Activated CD4-positive, alpha-beta T cell treated with anti-CD3 and anti-CD28 coated beads, Interleukin-2, amount 10 ng/mL, durations not matched to agents 24 days and 14 days (primary cell): ENCODE measurements at places on chromosomes 11 and 22. TPM values are rescaled to one million over a fixed set of nuclear protein-coding genes. Genes with fewer than 3 reads are reported as not detected.

The CCDC87 gene
- total RNA-seq, result 0.19 and 0.21 TPM in 2 replicates

The SLC25A18 gene
- not detected in 2 replicates for total RNA-seq

The IGSF22 gene
- total RNA-seq, result 0.31 TPM in 1 of 2 replicates, not detected in the other

The ROBO4 gene
- total RNA-seq, result not detected in 2 replicates

The FOLR1 gene
- total RNA-seq, result not detected in 2 replicates

The DCDC1 gene
- total RNA-seq, result not detected in 2 replicates

The SCGB1C1 gene
- not detected in 2 replicates for total RNA-seq

The RFPL3 gene
- not detected in 2 replicates for total RNA-seq

The PGM2L1 gene
- total RNA-seq, result 4.7 and 4.9 TPM in 2 replicates

The GLB1L3 gene
- total RNA-seq, result 16.5 and 17.0 TPM in 2 replicates

The THRSP gene
- not detected in 2 replicates for total RNA-seq

The MIOX gene
- 0.21 and 0.40 TPM in 2 replicates for total RNA-seq

The MYO7A gene
- 0.07 TPM in 1 of 2 replicates, not detected in the other for total RNA-seq

The YPEL1 gene
- total RNA-seq, result 0.61 and 1.3 TPM in 2 replicates

The SAA2 gene
- total RNA-seq, result not detected in 2 replicates

The FOLR2 gene
- total RNA-seq, result not detected in 2 replicates

The OR4A16 gene
- not detected in 2 replicates for total RNA-seq

The PIH1D2 gene
- 0.21 and 0.59 TPM in 2 replicates for total RNA-seq

The FAT3 gene
- not detected in 2 replicates for total RNA-seq

The C11orf65 gene
- 0.30 and 0.40 TPM in 2 replicates for total RNA-seq

The UNC93B1 gene
- 13.8 and 15.6 TPM in 2 replicates for total RNA-seq

The VPREB1 gene
- not detected in 2 replicates for total RNA-seq

The TRIM49 gene
- not detected in 2 replicates for total RNA-seq

The SNAP29 gene
- total RNA-seq, result 24.3 and 25.8 TPM in 2 replicates

The LARGE1 gene
- total RNA-seq, result 0.47 TPM in 1 of 2 replicates, not detected in the other

The MUC6 gene
- not detected in 2 replicates for total RNA-seq

The MGAT3 gene
- total RNA-seq, result 0.90 and 1.9 TPM in 2 replicates

The FRMD8 gene
- 46.7 and 46.8 TPM in 2 replicates for total RNA-seq

The GLYATL1 gene
- total RNA-seq, result not detected in 2 replicates

The GPR83 gene
- total RNA-seq, result 0.05 TPM in 1 of 2 replicates, not detected in the other

The MCHR1 gene
- total RNA-seq, result not detected in 2 replicates

The DBX1 gene
- total RNA-seq, result not detected in 2 replicates

The UCP3 gene
- total RNA-seq, result 2.9 and 3.6 TPM in 2 replicates

The MLC1 gene
- not detected in 2 replicates for total RNA-seq

The C11orf21 gene
- total RNA-seq, result 2.4 and 2.6 TPM in 2 replicates

The PPP6R3 gene
- total RNA-seq, result 124 and 132 TPM in 2 replicates

The GAL3ST3 gene
- total RNA-seq, result not detected in 2 replicates

The MARK2 gene
- 34.2 and 41.0 TPM in 2 replicates for total RNA-seq

The TMEM121B gene
- 0.16 and 0.17 TPM in 2 replicates for total RNA-seq

The APOBEC3A gene
- not detected in 2 replicates for total RNA-seq

The KIRREL3 gene
- total RNA-seq, result not detected in 2 replicates

The ANKRD49 gene
- total RNA-seq, result 18.4 and 22.6 TPM in 2 replicates

The OR8B12 gene
- total RNA-seq, result not detected in 2 replicates

The ZBTB44 gene
- 33.1 and 36.0 TPM in 2 replicates for total RNA-seq

The ACRV1 gene
- not detected in 2 replicates for total RNA-seq

The MS4A4E gene
- 0.28 TPM in 1 of 2 replicates, not detected in the other for total RNA-seq

The GAL3ST1 gene
- total RNA-seq, result not detected in 2 replicates

The YPEL4 gene
- total RNA-seq, result 0.40 and 0.47 TPM in 2 replicates
